ENCODE measurements at places on chromosomes 5 and 9. TPM values are rescaled to one million over a fixed set of nuclear protein-coding genes. Genes with fewer than 3 reads are reported as not detected.

Gene LCN9
- not detected for total RNA-seq

Gene SHLD3
- total RNA-seq: 3.6 TPM

Gene GIN1
- total RNA-seq: 5.2 TPM

Gene PAPPA
- 2.0 TPM for total RNA-seq

Gene GGTA1
- total RNA-seq: 2.3 TPM

Gene SPINK13
- total RNA-seq: 5.7 TPM
